Endothelial cell (in vitro differentiated cells): ENCODE measurements at places on chromosomes 3 and 15.

- DNase-seq, result no peak
Observed at GRCh38 chr15:28129231-28129848, 30.2 kb upstream of the OCA2 start.

DNA sequence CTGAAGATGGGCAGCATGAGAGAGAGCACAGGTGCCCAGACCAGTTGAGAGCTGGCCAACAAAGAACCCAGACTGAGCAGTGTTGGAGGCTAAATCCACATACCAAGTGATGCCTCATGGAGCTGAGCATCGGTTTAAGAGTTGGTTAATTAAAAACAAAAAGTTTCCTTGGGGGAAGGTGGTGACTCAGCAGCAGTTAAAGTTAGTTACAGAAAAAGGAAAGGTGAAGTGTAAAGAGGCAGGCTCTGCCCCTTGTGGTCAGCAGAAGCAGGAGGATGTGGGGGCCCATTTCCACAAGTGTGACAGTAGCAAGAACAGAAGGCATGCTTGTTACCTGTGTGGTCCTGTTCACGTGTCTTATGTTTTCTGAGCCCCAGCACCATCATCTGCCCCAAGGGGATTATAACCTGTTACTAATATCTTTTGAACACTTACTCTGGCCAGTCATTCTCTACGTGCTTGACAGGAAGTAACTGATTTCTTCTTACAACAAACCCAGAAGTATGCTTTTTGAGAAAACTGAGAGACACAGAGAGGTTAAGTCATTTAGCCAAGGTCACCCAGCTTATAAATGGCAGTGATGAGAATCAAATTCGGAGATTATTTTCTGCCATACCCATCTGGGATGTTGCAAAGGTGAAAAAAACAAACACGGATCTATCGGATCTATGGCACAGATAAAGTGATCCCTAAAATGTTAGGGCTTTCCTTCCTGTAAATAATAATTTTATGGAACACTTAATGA is 91.0 kb downstream of the EPHB1 start:
- DNase-seq, result no peak

GRCh38 chr3:52038227-52038626 is 18.1 kb downstream of the DUSP7 start:
- DNase-seq, result no peak

DNA sequence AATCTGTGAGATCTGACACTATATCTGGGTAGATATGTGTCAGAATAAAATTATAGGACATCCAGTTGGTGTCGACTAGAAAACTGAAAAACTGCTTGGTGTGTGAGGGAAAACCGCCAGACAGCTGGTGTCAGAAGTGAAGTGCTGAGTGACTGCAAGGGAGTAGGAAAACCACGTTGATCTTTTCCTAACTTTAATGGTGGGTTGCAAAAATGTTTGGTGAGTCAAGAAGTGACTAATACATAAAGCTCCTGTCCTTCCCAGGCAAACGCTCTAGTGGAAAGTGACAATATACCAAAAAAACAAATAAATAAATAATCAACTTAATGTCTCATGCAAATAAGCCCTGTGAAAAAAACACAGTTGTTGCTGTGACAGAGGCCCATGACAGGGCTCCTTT is 7.3 kb upstream of the CD96 start:
- DNase-seq, result no peak

DNA sequence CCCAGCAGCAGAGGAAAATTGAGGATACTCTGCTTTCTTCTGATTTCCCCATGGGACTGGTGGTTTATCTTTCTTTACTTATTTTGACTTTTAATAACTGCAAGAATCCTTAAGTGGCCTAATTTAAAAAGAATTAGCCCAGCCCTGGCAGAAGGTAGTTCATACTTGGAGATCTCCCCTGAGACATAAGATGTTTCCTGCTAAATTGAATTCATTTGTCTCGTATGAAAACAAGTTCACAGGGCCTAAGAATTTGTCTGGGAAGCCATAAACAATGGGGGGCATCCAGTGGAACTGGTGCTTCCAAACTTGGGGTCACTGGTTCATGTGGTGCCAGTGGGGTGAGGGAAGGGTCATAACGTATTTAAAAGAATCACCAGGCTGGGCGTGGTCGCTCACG is 283.1 kb upstream of the RASGRP1 start:
- DNase-seq, result no peak

- no peak for DNase-seq
Observed at GRCh38 chr15:35738370-35738769, 192.4 kb upstream of the DPH6 start.

DNA sequence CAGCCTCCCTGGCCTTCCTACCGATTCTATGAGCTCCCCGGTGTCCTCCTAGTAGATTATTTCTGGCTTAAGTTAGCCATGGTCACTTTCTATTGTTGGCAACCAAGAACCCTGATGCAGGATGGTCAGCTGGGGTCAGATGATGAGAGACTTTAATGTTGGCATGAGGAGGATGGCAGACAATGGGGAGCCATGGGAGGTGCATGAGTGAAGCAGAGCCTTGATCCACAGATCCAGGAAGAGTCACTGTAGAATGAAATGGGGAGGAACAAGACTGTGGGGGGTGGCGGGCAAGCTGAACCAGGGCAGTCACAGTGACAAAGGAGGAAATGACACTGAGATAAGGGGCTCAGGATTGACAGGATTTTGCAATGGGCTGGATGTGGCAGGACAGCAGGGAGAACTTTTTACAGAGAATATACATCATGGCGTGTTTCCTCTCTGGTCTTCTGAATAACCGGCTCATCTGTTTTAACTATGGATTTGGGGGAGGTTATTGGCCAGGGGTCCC is 60.9 kb downstream of the RPLP1 start:
- no peak for DNase-seq
